ENCODE measurements at places on chromosomes 1 and 21.

GRCh38 chr21:33374450-33375096 is 28.6 kb upstream of the IFNGR2 start:
- DNase-seq: peak; percentile 36

DNA sequence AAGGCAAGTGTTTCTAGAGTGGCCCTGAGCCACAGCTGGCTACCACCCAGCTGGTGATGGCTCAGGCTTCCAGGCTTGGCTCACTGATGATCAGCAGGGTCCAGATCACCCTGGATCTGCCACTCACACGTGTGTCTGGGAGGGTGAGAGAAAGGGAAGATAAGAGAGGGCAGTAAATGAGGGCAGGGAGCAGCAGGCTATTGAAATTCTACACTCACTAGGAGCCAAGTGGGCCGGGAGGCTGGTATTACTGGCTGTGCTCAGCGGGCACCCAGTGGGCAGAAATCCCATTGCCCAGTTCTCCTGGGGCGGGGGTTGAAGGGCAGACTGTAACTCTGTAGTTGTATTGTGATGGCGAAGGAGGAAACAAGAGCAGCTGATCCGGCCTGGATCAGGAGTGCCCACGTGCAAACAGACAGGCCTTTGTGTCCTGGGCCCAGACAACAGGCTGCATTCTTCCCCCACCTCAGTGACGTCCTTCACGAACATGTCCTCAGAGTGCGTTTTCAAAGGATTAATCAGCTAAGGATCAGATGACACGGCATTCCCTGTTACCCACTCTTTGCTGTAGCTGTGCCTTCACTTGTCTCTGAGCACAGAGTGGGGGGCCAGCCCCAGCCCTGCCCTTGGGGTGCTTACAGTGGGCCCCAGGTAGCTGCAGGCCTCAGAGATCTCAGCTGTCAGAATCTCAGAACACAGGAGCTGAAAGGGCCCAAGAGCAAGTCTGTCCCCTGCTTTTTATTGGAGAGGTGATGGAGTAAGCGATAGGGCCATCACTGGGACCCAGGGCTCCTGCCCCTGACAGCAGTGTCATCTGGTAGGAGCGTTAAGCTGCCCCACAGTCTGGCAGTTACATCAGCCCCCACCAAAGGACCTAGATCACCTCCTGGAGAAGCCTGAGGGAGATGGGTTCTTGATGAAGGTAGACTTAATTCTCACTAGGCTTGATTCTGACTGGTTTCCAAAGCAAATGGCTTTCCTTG is 60.5 kb downstream of the ATP1A1 start:
- no peak for DNase-seq

GRCh38 chr1:18602533-18603211 is 28.0 kb upstream of the PAX7 start:
- DNase-seq: no peak

- no peak for DNase-seq
Observed at GRCh38 chr1:241308011-241308410, 49.0 kb downstream of the RGS7 start.

DNA sequence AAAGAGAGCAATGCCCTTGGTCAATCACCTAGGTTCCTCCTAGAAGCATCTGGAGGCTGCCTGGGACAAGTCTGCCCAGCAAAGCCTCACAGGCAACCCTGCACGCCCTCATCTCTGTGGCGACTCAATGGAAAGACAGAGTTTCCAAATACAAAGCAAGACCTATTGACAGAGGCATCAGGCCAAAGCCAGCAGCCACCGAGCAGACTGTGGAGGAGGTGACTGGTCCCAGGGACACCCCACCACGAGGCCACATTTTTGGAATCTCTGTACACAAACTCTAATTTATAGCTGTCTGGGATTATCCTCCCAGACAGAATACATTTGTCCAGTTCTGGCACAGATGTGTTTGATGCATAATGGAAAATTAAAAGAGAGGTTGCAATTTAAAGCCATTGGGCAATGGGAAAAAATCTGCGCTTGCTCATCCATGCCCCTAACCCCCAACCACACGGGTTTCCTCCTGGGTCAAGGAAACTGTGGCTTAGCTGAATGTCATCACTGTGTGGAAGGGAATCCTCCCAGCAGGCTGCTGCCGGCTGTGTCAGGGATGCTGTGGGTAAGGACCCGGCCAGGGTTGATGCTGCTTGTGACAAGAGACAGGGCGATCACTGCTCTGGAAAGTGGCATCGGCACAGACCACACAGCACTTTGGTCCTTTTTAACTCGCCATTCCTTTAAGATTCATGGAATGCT is 14.3 kb downstream of the TSPAN2 start:
- DNase-seq: no peak

GRCh38 chr1:24724345-24725208 is 20.7 kb upstream of the CLIC4 start:
- no peak for DNase-seq

DNA sequence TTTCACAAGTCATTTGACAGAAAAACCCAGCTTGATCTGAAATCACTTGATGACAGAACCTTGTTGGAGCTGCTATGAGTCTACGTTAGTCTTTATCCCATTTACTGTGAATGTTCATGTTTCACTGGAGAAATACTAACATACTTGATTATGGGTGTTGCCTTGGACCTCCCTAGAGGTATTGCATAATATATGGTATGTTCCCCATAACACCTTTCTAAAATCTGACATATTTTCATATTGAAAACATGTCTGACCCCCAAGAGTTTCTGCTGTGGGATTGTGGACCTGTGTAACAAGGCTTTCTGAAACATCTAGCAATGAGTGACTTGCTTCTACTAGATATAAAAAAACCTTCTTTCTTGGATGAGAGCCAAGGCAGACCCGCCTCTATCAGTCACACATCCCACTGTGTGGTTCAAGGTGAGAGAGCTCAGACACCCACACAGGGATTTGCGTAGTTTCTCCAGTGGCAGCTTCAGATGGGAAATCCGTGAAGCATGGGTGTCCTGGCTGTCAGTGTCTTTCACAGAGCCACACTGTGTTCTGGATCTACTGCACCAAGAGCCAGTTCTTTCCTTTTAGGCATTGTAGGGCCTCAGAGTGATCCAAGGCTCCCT is 4.6 kb downstream of the NENF start:
- DNase-seq: no peak

DNA sequence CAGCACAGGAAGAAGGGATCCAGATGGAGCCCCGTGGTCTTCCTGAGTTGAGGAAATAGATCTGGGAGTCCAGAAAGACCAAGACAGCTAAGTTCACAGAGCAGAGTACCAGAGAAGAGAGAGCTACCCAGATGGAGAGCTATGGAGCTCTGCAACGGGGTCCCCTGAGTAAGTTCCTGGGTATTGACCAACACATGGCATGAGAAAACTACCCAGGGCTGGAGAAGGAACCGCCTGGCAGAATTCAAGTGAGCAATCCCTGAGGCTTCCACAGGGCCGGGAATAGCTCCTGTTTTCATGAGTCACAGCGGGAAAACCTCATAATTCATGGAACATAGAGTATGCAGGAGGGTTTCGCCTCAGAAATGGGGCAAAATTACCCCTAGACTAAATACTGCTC is 19.7 kb downstream of the STPG1 start:
- no peak for DNase-seq

GRCh38 chr21:36989699-36990507 is 16.6 kb upstream of the RIPPLY3 start:
- DNase-seq: peak; percentile 69

DNA sequence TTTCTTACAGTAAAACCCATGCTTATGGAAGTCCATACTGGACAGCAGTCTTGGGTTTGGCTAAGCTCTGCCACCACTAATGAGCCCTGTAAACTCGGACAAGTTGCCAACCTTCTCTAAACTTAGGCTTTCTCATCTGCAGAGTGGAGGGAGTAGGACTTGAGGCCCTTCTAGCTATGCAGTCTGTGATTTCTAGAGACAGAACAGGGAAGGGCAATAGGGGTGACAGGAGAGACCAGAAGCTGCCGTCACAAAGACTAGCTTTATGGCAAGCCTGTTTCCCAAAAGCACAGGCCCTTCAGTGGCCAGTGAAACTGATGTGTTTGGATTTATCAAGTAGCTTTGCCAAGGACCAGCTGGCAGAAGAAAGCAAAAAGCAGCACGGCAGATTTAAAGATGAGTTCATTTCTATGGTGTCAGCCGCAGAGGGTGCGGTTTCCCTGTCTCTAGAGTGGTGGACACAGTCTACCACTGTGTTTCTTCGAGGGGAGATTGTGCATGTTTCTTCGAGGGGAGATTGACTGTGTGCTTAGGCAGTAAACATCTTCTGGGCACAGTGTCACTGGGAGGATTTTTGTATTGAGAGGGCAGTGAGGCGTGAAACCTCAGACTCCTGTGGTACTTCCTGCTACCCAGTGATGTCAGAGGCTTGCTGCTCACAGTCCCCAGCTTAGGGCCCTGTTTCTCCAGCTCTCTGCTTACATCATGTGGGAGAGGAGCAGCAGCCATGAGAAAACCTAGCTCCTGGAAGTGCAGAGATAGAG is 119.0 kb downstream of the ROR1 start:
- DNase-seq: no peak

GRCh38 chr1:241356519-241357365 is at the start of gene RGS7:
Gene RGS7, minus strand, starts transcription at chr1:241357205.
- no peak for DNase-seq

Data from activated CD4-positive, alpha-beta T cell treated with anti-CD3 and anti-CD28 coated beads for 1 hour (primary cell).